ENCODE measurements at places on chromosomes 4 and X. TPM values are rescaled to one million over a fixed set of nuclear protein-coding genes. Genes with fewer than 3 reads are reported as not detected.

GRCh38 chrX:115259238-115259875, 25.5 kb upstream of the LRCH2 start:
- peak; percentile 11 for DNase-seq

- no peak for DNase-seq
Measured at GRCh38 chr4:183934761-183935160, 29.7 kb downstream of the STOX2 start.

The N4BP2 gene
- total RNA-seq = 2.7 TPM

DNA sequence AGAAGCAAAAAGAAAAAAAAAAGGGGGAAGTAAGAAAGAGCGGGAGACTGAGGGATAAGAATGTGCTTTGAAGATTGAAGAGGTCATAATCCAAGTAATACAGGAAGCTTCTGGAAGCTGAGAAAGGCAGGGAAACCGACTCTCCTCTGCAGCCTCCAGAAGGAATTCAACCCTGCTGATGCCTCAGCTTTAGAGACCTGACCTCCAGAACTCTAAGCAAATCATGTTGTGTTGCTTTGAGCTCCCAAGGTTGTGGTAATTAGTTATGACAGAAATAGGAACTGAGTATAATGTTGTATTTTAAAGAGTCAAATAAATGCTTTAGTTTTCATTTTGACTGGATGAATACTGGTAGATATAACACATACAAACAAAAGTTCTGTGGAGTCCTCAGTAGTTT, 48.0 kb upstream of the FAT1 start:
- no peak for DNase-seq

- no peak for DNase-seq
Measured at GRCh38 chr4:23348789-23349498, 540.9 kb downstream of the PPARGC1A start.

The TLR3 gene
- total RNA-seq = 4.4 TPM

- no peak for DNase-seq
Measured at GRCh38 chr4:52638717-52639116, 20.4 kb downstream of the USP46 start.

The LRAT gene
- not detected for total RNA-seq

The CSAG3 gene
- not detected for total RNA-seq

The ASMTL gene
- total RNA-seq = 3.3 TPM

The FRMPD4 gene
- 0.48 TPM for total RNA-seq

DNA sequence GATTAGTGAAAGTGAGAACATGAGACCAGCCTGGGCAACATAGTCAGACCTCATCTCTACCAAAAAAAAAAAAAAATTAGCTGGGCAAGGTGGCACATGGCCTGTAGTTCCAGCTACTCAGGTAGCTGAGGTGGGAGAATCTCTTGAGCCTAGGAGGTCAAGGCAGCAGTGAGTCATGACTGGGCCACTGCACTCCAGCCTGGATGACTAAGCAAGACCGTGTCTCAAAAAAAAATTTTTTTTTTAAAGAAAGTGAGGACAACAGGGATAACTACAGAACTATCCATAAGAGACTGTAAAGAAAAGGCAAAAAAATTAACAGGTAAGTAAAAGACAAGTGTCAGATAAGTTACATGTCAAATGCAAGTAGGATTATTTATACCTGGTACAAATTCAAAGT, 13.5 kb upstream of the SPP1 start:
- peak; percentile 56 for DNase-seq

- DNase-seq = peak; percentile 73
Measured at GRCh38 chrX:41923211-41923977, at the start of gene CASK. Gene CASK, minus strand, starts transcription at chrX:41923554. Its CDS starts 566 bp downstream, at chrX:41922988.

The GABRQ gene
- not detected for total RNA-seq

The HS3ST1 gene
- not detected for total RNA-seq

- no peak for DNase-seq
Measured at GRCh38 chrX:154436374-154436982, 476 bp upstream of the GDI1 start.

The TMSB15C gene
- 4.2 TPM for total RNA-seq

All from A172 (cell line).